ENCODE measurements at places on chromosomes 2 and 18.

DNA sequence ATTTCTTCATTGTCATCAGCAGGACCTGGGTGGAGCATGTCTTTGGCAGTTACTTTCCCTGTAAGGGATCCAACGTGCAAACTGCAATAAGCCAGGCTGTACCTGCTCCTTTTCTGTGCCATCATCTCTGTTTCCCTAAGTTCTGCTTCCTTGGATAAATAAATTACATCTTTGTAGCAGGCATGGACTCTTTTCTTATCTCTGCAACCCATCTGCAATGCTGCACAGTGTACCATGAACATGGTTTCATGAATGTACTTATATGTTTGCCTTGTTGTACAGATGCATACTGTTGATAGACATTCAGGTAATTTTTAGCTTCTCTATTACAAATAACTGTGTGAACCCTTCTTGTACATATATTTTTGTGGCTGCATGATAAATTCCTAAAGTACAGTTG lies 616.7 kb upstream of the PIK3C3 start:
- DNase-seq = no peak

- DNase-seq = no peak
These were observed 58.3 kb upstream of the TNP1 start for GRCh38 chr2:216918088-216918680.

DNA sequence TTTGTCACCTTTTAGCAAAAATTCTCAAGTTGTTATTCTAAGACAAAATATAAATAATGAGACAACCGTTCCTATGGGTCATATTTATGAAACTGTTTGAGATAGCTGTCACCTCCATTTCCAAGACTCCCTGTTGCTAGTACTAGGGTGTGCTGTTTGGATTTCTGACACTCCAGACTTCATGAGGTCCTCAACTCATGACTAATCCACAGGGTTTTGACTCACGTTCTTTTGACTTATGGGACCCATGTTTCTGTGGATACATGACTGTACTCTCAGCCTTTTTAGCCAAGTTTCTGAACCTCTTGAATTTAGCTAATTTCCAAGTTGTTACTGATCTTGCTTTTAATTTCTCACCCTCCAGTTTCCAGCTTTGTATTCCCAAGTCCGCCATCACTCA lies 178.7 kb upstream of the FAM98A start:
- DNase-seq = no peak

GRCh38 chr2:112033600-112033999 lies 21.5 kb upstream of the TMEM87B start:
- no peak for DNase-seq

- no peak for DNase-seq
These were observed 6.8 kb upstream of the CHMP3 start for GRCh38 chr2:86570059-86570458.
